ENCODE measurements at places on chromosomes 4 and X.

DNA sequence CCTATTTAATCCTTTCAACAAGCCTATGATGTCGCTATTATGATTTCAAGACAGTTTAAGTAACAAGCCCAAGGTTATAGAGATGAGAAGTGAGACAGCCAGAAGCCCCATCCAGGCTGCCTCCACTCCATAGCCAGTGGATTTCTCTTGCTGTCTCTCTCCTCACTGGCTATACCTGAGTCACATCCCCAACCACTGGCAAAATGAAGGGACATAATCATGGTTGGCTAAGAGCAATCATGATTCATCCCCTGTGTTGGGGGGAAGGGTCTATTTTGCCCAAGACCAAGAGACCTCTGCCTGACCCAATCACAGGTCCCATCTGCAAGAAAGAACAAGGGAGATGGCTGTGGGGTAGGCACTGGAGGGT is 334.9 kb upstream of the GATB start:
- no peak for DNase-seq

GRCh38 chr4:83285055-83285407 is 433 bp upstream of the COQ2 start:
- DNase-seq: peak; percentile 81

DNA sequence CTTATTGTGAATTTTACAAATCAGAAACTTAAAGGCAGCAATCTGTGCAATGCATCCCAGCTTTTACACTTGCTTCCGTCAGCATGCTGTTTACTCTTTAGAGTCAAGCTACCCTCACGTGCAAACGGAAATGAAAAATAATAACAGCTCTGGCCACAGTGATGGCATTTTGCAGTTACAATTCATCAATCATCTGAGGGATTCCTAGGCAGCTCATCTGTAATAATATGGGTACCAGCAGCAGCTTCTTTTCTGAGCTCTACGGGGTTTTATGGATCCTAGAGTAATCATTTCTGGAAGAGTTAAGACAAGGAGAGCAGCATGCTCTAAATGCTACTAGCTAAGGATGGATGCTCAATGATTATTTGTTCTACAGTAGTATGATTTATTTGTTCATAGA is 313.6 kb downstream of the AFF2 start:
- no peak for DNase-seq

GRCh38 chrX:19772096-19772821 is 115.1 kb downstream of the SH3KBP1 start:
- no peak for DNase-seq

DNA sequence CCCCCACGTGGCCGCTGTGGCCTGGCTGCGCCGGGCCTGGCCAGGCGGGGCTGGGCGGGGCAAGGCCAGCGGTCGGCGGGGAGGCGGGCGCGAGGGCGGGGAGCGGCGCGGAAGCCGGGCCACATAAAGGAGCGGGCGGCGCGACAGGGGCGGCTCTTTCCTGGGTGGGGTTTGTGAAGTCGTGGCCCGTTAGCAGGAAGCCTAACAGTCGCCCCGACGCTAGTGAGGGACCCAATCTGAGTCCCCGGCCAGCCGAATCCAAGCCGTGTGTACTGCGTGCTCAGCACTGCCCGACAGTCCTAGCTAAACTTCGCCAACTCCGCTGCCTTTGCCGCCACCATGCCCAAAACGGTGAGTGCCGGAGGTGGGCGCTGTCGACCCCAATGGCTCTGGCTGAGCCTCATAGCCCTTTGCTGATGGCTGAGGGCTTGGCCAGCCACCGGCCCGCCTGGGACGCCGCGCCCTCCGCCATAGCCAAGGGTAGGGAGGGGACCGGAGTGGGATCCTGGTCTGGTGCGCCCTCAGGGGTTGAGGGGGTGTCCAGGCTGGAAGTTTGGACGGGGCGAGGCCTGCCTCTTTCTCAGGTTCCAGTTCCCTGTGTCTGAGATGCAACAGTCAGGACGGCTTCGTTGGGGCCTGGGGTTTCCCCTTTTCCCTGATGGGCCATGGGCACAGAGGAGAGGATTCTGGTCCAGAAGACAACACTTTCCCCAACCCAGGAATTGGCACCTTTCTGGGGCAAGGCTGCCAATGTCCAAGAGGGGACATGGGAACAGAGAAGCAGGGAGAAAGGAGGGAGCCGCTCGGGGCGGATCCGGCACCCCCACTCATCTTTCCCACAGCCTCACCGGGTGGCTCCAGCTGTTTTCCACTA is at the start of gene MSN:
MSN (plus strand) TSS at position 152 of the 874 bp plus-strand sequence; CDS start at position 340, 188 bp downstream.
- DNase-seq: peak; percentile 36

GRCh38 chrX:97846228-97846627 is 962.5 kb downstream of the RPA4 start:
- DNase-seq: no peak

DNA sequence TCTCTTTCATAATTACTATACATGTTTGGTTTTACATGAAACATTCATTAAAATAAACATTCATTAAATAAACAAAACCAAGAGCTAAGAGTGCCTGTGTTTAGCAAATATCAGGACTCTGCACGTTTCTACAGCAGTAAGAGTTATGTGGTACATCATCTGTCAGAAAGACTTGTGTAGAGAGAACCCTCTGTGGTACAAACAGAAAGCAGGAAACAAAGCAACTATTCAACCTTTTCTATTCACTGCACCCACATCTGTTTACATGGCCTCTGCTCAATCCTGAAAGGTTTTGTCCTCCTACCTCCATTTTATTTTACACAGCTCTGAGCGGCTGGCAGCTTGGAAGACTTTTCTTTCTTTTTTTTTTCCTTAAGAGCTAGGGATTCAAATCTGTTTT is 90.7 kb upstream of the PCDH18 start:
- DNase-seq: no peak

GRCh38 chr4:19130866-19131265 is 1109.3 kb upstream of the LCORL start:
- no peak for DNase-seq

DNA sequence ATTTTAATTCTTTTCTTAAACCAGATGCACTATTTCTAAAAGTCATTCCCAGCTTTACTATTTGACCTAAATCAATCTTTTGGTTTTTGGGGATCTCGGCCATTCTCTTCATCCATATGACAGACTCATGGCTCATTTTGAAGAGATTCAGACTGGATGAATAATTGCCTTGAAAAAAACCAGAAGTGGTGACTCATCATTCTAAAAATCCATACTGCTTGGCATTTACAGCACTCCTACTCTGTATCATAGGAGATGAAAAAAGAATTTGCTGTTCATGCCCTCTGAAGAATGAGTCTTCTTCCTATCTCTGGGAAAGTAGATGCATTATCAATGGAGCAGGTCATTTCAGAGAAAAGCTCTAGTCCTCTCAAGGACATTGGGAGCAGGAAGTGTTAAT is 220.5 kb upstream of the RPS6KA3 start:
- DNase-seq: no peak

DNA sequence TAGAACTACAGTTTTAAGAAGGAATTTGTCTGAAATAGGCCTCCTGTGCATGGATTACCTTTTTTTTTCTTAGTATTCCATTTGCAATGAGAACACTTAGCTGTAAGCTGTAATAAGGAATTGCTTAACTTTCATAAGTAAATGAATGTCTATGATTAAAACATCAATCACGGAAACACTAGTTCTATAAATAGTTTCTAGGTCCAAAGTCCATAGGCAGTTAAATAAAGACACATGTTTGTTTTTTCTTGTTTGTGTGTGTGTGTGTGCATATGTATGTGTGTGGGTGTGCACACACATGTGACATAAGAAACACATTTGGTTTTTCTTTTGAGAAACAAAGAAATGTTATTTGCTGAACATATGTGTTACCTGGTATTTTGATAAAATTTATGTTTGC is 11.2 kb downstream of the GPRIN3 start:
- no peak for DNase-seq
